ENCODE measurements at places on chromosomes 3 and 15.

DNA sequence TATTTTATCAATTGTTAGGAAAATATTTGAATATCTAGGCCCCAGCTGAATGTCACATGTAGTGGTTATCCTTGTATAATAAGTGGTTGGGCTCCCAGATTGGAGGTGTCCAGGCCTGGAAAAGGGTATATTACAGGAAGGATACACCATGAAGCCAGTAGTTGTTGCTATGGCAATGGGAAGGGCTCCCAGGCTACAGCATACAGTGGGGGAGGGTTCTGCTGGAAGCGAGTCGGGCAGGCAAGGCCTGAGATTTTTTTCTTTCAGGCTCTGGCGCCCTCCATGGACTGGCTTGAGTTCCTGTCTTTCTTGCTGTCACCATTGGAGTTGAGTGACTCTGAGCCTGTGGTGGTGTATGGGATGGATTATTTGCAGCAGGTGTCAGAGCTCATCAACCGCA, 8.9 kb downstream of the ECE2 start:
- no peak for DNase-seq

DNA sequence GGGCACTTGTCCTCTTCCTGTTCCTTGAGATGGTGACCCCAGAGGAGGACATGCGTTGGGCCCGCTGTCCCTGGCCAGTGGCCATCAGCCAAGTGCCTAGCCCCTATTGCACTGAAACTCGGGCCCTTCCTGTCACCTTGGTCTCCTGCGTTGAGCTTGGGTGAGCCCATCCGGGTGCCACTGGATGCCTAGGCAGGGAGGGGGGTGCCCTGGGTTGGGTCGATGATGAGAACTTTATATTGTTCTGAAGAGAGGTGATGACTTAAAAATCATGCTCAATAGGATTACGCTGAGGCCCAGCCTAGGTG, 221.8 kb downstream of the SNRPN start:
- no peak for DNase-seq

DNA sequence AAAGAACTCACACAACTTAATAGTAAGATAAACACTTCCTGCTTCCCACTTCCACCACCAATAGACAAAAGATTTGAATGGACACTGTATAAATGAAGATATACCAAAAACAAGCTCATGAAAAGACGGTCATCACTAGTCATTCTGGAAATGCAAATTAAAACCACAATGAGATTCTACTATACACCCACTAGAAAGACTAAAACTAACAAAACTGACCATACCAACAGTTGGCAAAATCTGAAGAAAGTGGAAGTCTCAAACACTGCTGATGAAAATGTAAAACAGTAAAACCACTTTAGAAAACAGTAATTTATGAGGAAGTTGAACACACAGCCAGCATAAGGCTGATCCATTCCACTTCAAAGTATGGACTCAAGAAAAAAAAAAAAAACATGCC, 35.6 kb upstream of the CD96 start:
- no peak for DNase-seq

- DNase-seq, result no peak
These were observed 34.3 kb upstream of the MANF start for GRCh38 chr3:51350751-51351150.

GRCh38 chr15:58167095-58167691, 29.0 kb downstream of the AQP9 start:
- DNase-seq, result no peak

- DNase-seq, result no peak
These were observed 17.2 kb downstream of the TSPAN3 start for GRCh38 chr15:77053709-77054108.

DNA sequence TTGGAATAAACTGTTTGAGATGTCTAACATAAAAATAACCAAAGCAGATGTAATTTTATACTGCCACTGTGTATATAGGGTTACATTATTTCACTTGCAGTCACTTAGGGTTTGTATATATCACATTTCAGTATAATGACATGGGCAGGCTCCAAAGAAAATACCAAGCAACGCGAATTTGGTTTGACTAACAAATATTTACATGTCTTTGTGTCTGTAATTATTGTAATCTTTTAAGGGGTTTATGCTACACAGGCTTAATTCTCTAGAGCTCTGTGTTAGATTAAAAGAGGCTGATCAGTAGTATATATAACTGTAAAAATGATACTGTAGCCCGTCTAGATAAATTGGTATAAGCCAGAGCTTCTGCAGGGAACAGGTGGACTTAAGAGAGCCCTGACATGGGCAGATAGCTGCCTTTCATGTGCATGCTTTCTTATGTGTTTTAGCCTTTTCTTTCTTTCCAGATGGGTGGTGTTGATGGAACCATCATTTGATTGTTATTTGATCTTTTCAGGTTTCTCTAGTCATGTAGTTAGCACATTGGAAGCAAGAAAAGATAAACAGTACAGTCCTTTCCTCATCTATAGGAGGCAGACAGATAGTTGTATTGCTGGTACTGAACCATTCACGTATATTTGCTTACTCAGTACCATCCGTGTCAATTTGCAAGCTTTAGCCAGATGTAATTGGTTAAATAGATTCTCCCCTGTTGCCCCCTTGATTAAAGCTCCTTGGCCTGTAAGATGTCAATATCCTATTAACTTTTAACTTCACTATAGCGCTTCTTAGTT, 86.1 kb downstream of the GALK2 start:
- DNase-seq, result no peak

GRCh38 chr15:101807345-101807945, 4.1 kb downstream of the OR4F6 start:
- no peak for DNase-seq

GRCh38 chr3:31230425-31231223, 302.1 kb upstream of the STT3B start:
- DNase-seq, result no peak

GRCh38 chr3:72287956-72288355, 503.0 kb upstream of the PROK2 start:
- no peak for DNase-seq

DNA sequence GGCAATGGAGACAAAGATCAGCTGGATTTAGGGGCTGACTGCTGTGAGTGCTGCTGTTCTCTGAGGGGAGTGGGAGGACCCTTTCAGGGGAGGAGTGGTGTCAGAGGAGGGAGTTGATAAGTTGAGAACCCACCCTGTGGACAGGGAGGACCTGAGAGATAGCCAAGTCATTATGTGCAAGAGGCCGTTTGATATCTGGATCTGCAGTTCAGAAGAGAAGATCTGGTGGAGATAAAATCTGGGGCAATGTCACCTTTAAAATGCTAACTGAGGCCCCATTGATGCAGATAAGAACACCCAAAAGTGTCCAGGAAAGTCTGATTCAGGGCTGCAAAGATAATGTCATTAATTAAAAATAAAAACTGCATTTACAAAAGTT, 256.1 kb upstream of the HES1 start:
- no peak for DNase-seq

GRCh38 chr3:158712443-158712842, 19.8 kb downstream of the RARRES1 start:
- DNase-seq, result no peak

- no peak for DNase-seq
These were observed 24.3 kb downstream of the CACNA2D3 start for GRCh38 chr3:54146506-54147239.

GRCh38 chr3:72375237-72376076, 472.8 kb downstream of the SHQ1 start:
- peak; percentile 20 for DNase-seq

DNA sequence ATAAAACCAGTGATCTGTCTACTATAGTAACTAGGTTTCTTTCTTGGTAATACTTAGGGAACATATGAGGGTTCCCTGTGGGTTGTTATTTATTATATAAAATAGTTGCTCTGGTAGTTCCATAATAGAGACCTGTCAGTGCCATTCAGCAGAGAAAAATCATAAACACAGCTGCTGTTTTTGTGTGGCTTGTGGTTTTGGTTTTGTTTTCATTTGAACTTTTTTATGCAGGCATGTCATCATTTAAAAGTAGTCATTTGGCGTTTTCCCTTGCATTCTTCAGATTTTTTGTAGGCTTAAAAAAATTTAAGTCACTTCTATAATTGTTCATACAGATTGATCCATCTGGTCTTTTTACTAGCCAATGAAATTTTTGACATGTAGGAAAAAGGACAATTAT, 47.9 kb downstream of the PIK3CA start:
- DNase-seq, result no peak

- no peak for DNase-seq
These were observed 24.7 kb downstream of the PCOLCE2 start for GRCh38 chr3:142863930-142864920.

DNA sequence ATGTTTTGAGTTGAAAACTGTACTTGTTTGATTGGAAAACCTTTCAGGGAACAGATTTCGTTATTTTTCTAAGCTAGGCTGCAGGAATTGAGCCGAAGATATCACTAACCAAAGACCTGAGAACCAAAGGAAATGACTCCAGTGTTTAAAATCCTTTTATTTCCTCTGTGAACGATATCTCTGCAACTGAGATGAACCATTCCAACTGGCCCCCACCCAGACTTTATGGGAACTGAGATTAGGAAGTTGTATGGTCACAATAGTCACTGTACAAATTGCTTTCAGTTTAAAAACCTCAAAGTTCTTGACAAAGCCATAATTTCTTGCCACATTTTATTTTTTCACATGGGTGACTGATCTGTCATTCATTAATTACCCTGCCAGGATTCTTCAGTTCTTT, 232.4 kb downstream of the RBMS3 start:
- no peak for DNase-seq

GRCh38 chr3:155871746-155872158, 1.3 kb downstream of the GMPS start:
- DNase-seq, result no peak

GRCh38 chr3:115120597-115120996, 26.5 kb downstream of the ZBTB20 start:
- no peak for DNase-seq

DNA sequence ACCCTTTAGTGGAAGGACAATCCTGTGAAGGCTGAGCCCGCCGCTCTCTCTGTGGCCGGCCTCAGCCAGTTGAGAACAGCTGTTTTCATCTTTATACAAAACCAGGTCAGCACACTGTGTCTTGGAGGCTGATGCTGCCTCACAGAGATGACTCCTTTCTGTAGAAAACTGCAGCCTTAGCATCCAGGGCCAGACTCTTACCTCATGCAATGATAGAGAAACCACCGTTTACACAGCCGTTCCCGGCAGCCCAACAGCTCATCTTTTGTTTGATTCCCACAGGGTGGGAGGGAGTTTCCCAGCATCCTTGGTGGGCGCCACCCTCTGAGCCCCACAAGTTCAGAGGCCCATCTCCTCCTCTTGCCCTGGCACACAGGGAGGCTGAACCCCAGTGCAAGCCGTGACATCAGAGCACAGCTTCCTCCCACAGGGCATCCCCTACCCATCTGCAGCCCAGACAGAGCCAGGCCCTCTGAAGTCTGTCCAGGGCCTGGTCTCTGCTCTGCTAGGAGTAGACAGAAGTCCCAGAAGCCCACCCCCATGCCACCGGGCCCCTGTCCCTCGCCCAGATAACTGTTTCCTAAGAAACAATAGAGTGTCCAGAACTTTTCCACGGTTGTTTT, 105.0 kb downstream of the LRRK1 start:
- DNase-seq, result no peak

GRCh38 chr3:839981-840380, 252.8 kb upstream of the CNTN6 start:
- no peak for DNase-seq

- no peak for DNase-seq
These were observed 163.6 kb downstream of the CHSY1 start for GRCh38 chr15:101088271-101088670.

DNA sequence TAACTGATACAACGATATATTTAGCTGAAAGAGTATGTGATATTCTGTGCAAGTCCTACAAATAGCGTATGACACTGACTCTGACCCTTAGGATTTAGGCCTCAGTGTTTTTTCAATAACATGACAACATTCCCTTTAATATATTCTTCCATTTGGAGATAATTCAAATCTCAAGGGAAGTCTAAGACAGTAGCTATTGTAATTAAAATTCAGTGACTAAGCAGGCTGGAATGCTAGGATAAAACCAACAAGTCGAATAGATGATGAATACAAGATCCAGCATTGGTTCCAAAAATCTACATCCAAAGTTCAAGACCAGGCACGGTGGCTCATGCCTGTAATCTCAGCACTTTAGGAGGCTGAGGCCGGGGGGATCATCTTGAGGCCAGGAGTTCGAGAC, 56.2 kb downstream of the QTRT2 start:
- DNase-seq, result no peak

GRCh38 chr3:139638518-139638917, 39.3 kb downstream of the NMNAT3 start:
- DNase-seq, result no peak

- no peak for DNase-seq
These were observed 395.2 kb upstream of the TPM1 start for GRCh38 chr15:62647202-62647842.

Data from stimulated activated CD4-positive, alpha-beta T cell treated with anti-CD3 and anti-CD28 coated beads, Interleukin-12 subunit alpha, Interleukin-12 subunit beta, amount 100 ng/mL, for 24 hours (primary cell).